Putamen (tissue), 1 donor: ENCODE measurements at places on chromosomes 3 and 15.

- no peak for DNase-seq
Measured at GRCh38 chr3:13610006-13610570, 61.2 kb downstream of the FBLN2 start.

- DNase-seq: no peak
Measured at GRCh38 chr3:127676921-127677351, 4.2 kb downstream of the ABTB1 start.

- DNase-seq: no peak
Measured at GRCh38 chr3:187850258-187850921, 105.1 kb upstream of the BCL6 start.

- DNase-seq: no peak
Measured at GRCh38 chr15:99440551-99441443, 125.0 kb upstream of the MEF2A start.

- no peak for DNase-seq
Measured at GRCh38 chr15:43901495-43901894, 74.7 kb downstream of the WDR76 start.

DNA sequence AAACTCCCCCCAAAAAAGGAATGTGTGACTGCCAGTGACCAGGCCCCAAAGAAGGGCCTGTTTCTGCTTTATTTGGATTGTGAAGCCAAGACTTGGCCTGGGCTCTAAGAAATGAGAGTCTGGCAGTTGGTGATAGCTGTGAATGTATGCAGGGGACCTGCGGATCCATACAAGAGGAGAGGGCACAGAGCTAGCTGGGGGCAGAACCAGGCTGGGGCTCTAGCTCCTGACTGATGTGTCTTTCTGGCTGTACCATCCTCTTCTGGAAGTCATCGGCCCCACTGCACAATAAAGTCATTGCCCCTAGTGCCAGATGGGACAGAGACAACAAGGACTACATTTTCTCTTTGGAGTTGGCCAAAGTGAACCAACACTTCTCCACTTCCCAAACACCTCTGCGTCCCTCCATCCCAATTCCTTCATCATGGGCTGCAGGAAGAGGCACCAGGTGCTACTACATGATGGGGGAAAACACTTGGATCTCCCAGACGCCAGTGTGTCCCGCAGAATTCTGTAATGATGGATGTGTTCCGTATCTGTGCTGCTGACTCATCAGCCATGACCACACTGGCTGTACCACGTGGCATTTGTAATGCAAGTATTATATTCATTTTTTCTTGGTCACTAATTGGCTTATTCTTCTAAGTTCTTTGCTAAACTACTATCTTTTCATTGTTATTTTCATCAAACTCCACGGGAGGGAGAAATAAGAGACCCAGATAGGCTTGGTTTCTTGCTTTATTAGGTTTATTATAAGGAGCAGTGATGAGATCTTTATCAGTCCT, 1.7 kb upstream of the PLA2G4F start:
- DNase-seq: no peak

GRCh38 chr3:69925506-69925905, 74.0 kb upstream of the SAMMSON start:
- DNase-seq: no peak

DNA sequence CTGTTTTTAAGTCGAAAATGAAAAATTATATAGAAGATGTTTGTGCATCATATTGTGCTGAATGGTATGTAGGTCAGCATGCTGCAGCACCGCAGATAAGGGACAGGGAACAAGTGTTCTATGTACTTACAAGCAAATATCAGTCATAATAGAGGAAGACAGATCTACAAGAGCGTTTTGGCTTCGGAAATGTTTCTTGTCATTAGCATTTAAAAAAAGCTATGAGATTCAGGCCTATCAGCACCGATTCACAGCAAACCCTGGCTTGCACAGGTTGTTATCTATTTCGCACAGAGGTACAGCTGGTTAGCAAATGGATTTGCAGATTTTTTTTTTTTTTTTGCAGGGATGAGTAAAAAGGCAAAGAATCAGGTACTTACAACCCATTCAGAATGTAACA, 204.2 kb upstream of the TBC1D5 start:
- no peak for DNase-seq
